ENCODE measurements at places on chromosomes 1 and 21.

GRCh38 chr1:24536391-24536840 lies 19.5 kb upstream of the NCMAP start:
- no peak for DNase-seq

DNA sequence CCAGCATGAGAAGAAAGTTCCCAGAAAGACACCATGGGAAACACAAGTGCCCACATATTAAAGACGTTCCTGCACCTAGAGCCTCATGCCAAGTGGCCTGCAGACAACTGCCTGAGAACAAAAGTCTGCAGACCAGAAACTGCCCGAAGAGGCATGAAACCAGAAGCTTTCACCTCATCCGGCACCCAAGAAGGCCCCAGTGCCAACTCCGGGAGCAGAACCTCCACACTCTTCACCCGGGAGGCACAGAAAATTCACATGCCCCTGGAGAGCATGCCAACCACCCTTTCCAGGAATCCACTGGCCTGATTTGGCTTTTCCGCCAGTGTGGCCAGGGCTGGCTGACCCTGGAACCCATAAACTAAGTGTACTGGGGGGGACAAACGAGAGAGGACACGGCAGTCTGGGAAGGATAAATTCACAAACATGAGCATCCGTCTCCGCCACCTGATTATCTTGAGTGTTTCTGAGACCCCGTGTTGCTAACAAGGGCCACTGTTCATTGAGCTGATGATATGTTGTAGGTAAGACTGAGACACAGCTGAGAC lies 6.8 kb downstream of the TFF2 start:
- DNase-seq, result no peak

- DNase-seq, result no peak
Measured at GRCh38 chr21:28396421-28396820, 596.3 kb downstream of the LTN1 start.

- no peak for DNase-seq
Measured at GRCh38 chr1:38744452-38745350, 114.9 kb downstream of the RRAGC start.

- no peak for DNase-seq
Measured at GRCh38 chr1:33182401-33182841, 578 bp upstream of the TRIM62 start.

DNA sequence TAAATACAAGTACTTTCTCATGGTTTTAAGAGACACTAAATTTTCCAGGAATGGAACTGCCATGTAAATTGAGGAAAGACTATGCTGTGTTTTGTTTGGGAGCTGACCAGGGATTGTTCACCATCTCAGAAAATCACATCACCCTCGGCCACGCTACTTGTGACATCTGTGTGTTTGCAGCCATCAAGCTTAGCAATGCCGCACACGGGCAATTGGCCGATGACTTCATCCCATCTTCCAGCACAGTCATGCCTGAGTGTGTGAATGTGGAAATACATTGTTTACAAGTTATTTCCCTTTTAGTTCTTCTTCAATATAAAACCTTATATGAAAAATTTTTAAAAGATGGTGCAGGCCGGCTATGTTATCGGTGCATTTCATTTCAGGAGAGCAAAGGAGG lies 121.6 kb downstream of the GLIS1 start:
- DNase-seq, result no peak

DNA sequence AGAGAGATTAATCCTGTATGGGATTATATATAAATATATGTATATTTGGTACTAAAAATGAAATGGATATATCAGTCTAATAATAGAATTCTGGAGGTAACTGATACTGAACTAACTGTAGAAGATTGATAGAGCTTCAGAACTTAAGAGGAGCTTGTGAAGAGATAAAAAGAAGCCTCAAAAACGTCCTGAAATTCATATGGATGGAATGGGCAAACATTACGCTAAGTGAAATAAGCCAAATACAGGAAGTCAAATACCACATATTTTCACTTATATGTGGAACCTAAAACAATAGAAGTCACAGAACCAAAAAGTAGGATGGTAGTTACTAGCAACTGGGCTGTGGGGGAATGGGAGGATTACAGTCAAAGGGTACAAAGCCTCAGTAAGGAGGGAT lies 36.0 kb upstream of the ADGRL4 start:
- no peak for DNase-seq

DNA sequence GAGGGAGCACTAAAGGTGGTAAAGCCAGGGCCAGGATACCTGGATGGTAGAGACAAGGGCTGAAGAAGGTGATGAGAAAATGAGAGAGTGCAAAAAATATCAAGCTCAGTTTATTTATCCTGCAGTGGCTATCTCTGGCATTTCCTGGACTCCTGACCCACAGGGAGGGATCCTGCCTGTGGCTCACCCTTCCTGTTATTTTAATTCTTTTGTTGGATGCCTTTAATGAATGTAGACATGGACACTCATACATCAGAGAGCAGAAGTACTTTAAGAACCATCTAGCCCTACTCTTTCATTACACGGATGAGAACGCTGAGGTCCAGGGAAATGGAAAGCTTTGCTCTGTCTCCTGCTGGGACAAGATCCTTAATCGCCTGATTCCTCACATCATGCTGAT lies 20.6 kb downstream of the JUN start:
- DNase-seq, result no peak

DNA sequence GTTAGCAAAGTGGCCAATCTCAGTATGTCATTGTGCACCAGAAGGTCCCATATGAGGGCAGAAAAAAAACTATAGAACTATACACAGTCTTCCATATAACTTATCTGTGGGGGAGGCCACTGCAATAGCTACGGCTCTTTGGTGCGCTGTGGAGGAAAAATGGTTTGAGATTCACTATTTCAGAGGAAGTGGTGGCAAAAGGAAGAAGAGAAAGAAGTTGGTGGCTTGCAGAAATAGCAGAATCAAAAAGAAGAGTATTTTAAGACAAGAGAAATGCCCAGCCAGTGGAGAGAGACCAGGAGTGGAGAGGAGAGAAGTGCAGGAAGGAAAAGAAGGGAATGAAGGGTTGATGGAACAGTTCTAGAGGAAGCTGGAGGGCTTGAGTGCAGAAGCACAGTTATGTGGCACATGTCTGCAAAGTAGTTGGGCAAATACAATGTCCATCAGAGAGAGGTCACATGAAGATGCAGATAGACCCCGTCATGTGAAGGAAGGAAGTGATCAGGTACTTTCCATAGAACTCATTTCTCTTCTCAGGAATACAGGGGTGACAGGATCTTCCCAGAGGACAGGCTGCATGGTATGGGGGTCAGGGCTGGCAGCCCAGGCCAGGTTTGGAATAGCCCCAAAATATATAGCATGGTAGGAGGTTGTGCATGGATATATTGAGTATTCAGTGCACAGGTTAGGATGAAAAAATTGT lies 64.6 kb downstream of the RUNX1 start:
- no peak for DNase-seq

DNA sequence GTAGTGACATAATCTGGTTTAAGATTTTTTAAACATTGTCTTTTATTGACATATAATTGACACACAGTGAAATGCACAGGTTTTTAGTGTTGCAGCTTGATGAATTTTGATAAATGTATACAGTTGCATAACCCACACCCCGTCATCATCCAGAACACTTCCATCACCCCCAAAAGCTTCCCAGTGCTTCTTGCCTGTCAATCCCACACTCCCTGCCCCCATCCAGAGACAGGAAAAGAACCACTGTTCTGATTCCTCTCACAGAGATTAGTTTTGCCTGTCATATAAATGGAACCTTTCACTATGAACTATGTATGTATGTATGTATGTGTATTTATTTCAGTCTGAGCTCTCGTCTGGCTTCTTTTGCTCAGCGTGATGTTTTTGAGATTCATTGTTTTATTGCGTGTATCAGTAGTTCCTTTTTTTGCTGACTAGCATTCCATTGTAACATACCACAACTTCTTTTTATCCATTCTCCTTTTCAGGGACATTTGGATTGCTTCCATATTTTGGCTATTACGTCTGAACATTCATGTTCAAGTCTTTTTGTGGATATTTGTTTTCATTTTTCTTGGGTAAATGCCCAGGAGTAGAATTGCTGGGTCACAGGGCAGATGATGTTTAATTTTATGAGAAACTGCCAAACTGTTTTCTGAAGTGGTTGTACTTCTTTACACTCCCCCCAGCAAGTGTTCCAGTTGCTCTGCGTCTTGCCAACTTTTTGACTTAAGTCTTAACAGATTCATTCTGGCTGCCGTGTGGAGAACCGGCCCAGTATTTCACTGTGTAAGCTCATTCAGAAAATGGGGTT lies 8.7 kb downstream of the UBIAD1 start:
- DNase-seq, result no peak

DNA sequence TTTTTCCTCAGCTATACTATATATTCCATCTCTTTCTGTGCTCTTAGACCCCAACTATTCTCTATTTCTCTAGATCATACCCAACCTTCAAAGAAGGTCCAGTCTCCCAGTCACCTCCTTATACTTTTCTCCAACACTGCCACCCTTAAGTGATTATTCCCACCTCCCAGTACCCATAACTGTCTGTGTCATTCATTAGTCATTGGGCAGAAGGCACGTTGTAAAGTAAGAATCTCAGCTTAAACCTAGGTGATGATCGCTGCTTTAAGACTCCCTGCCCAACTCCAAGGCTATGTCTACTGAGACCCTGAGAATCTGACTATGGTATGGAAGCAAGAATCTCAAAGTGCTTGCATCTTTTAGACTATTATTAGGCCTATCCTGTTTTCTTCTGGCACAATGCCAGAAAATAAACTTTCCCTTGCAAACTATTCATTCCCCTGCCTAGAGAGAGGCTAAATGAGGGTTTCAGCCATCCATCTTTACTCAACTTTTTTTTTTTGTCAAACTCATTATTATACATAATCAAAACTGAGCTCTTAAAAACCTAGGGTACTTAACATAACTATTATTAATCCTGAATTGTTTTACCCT lies 174.3 kb upstream of the DPT start:
- no peak for DNase-seq

DNA sequence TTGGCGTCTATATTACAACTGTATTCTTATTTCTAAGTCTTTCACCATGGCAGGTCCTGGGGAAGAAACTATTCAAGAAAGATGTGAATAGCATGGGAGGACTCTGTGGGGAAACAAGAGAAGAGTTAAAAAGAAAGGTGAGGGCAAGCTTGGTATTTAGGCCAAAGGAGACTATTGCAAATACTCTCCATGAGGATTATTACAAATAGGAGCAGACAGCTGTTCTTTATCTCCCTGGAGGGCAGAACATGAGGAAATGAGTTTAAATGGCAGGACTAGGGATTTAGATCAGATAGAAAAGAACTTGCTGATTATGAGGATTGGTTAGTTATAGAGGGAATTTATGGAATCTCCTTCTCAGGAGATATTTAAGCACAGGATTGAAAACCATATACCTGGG lies 186.8 kb downstream of the CDC7 start:
- no peak for DNase-seq

- no peak for DNase-seq
Measured at GRCh38 chr1:28173151-28173979, 3.1 kb downstream of the PTAFR start.

DNA sequence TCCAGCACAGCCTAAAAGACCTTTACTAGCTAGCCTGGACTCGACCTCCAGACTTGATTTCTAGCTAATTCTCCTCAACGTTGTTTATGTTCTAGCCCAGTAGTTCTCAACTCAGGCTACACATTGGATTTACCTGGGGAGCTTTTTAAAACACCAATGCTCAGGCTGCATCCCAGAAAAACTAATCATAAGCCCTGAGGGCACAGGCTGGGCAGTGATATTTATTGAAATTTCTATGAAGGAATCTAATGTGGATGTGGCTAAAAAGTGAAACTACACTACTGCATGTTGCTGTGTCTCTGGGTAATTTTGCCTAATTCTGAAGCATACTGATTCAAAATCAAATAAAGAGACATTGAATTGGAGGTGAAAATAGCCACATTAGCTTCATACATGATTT lies 479.4 kb downstream of the KCNT2 start:
- no peak for DNase-seq

DNA sequence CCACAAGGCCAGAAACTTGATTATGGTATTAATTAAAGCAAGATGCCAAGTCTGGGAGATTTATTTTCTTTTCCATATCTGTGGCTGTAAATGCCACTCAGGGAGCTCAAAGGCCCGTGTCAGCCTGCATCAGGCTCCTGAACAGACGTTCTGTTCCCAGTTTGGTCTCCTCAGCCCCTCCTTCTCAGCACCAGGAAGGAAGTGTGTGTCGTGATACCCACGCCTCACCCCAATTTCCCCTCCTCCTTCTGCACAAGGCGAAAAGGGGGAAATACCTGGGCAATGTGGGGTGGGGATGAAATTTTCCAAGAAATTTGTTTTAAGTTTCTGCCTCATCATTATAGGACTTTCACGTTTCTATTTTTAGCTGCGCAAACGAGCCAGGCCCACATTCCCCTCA lies 112.0 kb downstream of the SYF2 start:
- no peak for DNase-seq

GRCh38 chr1:154838461-154838860 lies 31.6 kb downstream of the KCNN3 start:
- no peak for DNase-seq

DNA sequence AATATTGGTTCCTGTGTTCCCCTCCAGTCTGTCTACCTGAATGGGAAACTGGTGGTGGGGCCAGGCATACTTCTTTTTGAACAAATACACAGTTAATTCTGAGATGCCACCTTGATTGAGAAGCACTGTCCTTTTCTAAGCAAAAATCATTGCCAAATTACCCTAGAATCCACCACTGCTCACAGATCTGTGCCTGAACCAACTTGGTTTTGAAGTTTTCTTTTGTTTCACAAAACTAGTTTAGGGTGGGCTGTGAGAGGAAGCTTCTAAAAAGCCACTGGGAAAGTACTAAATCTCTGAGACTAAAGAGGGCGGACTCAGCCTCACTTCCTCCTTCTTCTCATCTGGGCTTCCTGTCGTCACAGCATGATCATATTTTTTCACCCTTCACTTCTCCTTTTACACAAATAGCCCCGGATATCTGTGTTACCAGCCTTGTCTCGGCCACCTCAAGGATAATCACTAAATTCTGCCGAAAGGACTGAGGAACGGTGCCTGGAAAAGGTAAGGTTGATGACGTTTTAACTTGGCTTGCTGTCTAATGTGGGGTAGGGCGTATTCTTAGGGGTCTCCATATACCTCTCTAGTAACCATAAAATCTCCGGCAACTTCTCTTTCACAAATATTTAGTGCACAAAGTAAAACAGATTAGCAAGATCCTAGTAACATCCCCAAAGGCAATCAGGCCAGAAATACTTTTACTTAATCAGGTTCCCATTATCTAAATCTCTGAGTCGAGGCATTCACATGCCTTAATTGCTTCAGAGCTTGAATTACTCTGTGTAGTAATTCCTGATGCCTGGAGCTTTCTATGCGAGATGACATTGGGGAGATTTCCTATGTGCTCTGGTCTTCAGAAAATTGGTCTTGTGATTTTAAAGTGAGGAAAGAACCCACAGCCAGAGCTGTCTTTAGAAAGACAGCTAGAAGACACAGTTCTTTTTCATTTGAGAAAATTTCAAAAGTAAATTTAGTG lies at the start of gene CD53:
TSS of gene CD53 (plus strand) at position 404 of the 976 bp plus-strand sequence. CDS start 18,261 bp downstream, outside the sequence.
- DNase-seq, result peak; percentile 40

- no peak for DNase-seq
Measured at GRCh38 chr1:66426239-66426853, 107.6 kb upstream of the SGIP1 start.

Measured in MM.1S (cell line).